ENCODE measurements at places on chromosomes 3 and 15. TPM values are rescaled to one million over a fixed set of nuclear protein-coding genes. Genes with fewer than 3 reads are reported as not detected.

DNA sequence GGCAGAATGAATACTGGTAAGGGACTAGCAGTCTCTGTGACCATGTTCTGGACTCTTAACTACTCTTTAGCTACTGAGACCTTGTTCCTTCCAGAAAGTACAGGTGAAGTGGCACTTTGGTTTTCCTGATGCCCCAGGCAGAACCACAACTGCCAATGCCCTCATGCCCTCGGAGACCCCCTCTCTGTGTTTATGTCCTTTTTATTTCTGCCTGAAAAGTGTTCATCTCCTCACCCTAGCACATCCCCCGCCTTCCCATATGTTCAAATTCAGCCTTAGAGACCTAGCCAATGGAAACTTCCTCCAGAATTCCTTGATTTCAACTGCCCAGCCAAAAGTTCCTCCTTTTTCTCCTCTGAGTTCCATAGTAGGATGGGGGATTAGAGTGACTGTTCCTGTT lies 23.3 kb upstream of the RASGRF1 start:
- no peak for DNase-seq

DNA sequence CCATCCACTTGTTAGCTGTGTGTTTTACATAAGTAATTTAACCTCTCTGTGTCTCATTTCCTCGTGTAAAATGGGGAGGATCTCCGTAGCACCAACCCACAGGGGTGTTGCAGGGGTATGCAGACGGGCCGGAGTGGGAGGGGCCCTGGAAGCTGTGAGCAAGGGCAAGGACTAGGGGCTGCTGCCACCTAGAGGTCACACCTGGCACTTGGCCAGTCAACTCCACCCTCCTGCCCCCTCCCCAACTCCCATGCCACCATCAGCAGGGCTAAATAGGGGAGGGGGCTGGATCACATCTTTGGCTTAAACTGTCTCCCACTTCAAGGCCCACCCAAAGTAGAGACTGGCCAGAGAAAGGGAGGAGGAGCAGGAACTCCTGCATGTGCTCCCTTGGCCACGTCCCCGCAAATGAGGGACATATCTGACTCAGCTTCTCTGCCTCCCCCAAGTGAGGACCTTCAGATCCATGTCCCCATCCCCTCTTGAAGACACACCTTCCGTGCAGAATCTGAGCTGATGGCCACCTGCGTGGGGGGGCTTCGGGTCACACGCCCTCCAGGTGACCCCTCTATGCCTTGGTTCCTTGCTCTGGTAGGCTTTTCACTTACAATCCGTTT lies 2.6 kb downstream of the CCDC9B start:
- DNase-seq = no peak

DNA sequence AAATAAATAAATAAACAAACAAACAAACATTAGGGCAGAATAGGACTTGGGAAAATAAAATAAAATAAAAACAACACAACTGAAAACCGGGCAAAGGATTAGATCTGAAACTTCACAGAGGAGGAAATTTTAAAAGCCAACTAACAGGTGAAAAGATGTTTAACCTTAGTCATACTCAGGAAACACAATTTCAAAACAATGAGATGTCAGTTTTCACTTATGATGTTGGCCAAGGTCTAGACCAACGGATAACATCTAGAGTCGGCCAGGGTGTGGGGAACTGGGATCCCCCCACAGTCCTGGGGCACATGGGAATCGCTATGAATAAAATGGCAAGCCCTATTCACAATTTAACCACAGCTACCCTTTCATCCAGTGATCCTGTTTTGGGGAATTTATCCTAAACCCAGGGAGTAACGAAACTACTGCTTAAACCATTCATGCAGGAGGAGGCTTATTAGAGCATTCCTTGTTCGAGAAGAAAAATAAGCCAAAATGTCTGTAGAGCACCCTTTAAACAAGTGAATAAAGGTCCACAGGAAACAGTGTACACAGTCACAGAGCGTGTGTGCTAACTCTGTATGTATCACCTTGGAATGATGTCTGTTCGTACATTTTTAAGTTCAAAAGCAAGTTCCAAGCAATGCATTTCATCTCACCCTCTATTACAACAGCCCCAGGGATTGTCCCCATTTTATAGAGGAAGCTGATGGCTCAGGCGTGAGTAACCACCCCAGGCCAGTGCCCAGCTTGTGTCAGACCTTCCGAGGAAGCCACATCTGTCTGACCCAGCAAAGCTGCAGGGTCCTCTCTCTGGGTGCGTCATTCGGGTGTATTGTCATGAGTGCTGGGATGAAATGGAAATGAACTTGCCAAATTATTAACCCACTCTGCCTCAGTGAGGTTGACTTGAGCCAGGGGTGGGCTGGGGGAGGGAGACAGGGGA lies 6.3 kb upstream of the ANPEP start:
- peak; percentile 65 for DNase-seq

- no peak for DNase-seq
Observed at GRCh38 chr3:72126441-72127223, 341.7 kb upstream of the PROK2 start.

DNA sequence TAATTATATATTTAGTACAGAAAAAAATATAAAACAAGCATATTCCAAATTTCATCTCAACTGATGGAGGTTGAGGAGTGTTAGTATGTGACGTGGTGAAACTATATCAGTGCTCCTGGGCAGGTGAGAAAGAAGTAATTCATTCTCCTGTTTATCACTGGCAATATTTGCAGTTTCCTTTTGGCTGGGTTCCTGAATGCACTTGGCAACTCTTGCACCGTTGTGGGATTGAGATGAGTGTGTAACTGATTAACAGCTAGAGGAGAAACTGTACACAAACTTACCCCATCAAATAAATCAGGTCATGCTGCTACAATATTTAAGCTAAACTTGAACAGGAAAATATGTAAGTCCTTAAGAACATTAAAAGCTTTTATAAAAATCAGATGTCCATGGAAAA lies 2.1 kb upstream of the ATP13A4 start:
- DNase-seq = no peak

The GPR171 gene
- total RNA-seq = not detected

The HEMK1 gene
- 20.5 TPM for total RNA-seq

The ARRDC4 gene
- total RNA-seq = 9.0 TPM

The OR5H2 gene
- not detected for total RNA-seq

The HTR3E gene
- total RNA-seq = not detected

The NRG4 gene
- total RNA-seq = not detected

The DOCK3 gene
- 0.03 TPM for total RNA-seq

The DAPK2 gene
- total RNA-seq = 2.5 TPM

The FETUB gene
- 0.07 TPM for total RNA-seq
